Foreskin keratinocyte (primary cell): ENCODE measurements at places on chromosomes 7 and 10. TPM values are rescaled to one million over a fixed set of nuclear protein-coding genes. Genes with fewer than 3 reads are reported as not detected.

RBM33 gene
- total RNA-seq, result 21.0 and 23.0 TPM in 2 replicates

TET1 gene
- 0.42 and 0.51 TPM in 2 replicates for total RNA-seq

EBLN1 gene
- not detected in 2 replicates for total RNA-seq

SPDYE5 gene
- not detected in 2 replicates for total RNA-seq

DCLRE1A gene
- 10.1 and 10.6 TPM in 2 replicates for total RNA-seq

GPR26 gene
- total RNA-seq, result not detected in 2 replicates

DYNC1I1 gene
- total RNA-seq, result 0.10 and 0.21 TPM in 2 replicates

HMX3 gene
- not detected in 2 replicates for total RNA-seq

ZNF775 gene
- 4.7 and 5.4 TPM in 2 replicates for total RNA-seq

MBL2 gene
- total RNA-seq, result not detected in 2 replicates

RPS24 gene
- total RNA-seq, result 2,374 and 2,543 TPM in 2 replicates
